ENCODE measurements at places on chromosomes 3 and 15.
A peak's percentile ranks its signal among the peaks of the same experiment; 100 is the strongest.

GRCh38 chr15:44010089-44010488 lies 183.3 kb downstream of the WDR76 start:
- DNase-seq: peak; percentile 83

- DNase-seq: no peak
These were observed 6.5 kb downstream of the KLHL24 start for GRCh38 chr3:183641882-183642281.

- no peak for DNase-seq
These were observed 953.4 kb downstream of the ZPLD1 start for GRCh38 chr3:103388214-103388613.

DNA sequence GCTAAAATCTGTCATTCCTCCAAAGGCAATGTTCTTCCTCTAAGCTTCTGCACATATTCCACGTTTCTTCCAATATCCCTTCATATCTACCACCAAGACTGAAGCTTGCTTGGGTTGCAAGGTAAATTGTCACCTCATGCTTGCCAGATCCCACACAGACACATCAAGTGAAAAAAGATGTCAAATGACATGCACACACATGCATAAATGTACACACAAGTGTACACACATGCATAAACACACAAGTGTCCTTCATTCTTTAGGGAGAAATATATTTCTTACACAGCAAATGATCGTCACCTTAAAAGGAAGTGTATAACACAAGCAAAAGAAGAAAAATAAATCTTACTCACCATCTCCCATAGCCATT lies 59.4 kb downstream of the CLASP2 start:
- DNase-seq: no peak

DNA sequence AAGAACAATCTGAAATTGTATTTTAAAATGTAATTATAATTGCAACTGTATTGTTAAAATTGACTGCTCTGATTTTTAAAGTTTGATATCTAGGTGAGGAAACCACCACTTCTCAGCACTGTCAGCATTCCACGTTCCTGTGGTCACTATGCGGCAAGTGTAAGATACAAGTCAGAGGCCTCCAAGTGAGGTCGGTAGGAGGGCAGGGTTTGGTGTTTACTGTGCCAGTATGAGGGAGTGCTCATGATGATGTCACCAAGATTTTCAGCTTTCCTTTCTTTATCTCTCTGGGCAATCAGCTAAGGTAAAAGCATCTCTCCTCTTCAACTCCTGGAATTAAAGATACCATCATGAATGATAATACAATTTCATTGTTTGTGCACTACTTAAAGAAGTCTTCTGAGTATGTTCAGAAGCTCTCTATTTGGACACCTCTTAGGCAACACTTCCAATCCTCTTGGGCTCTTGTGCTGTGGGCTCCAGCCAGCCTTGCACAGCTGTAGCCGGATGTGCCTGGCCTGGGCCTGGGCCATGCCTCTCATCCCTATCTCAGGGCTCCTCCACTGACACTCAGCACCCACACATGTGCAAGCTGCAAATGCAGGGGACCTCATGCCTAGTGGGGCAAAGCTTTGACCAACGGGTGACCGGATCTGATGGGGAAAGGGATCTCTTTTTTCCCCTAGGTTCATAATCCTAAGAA lies 42.9 kb downstream of the CCR3 start:
- no peak for DNase-seq

DNA sequence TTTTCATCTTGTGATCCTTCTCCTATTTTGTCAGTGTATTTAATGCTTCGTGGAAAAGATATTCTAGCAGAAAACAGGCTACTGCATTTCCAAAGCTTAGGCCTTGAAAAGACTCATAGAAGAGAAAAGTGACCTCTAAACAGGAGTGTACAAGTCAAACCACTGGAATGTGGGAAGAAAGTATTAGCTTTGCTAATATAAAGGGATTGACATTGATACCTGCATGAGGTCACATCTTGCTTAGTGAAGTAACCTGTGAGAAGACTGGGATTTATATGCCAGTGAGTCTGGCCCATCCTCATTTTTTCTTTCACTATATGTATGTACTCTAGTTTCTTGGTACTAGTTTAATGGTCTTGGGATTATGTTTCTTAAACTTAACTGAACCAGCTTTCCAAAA lies 132.9 kb upstream of the TMC3 start:
- DNase-seq: no peak

GRCh38 chr3:164723396-164723795 lies 354.9 kb downstream of the SI start:
- no peak for DNase-seq

DNA sequence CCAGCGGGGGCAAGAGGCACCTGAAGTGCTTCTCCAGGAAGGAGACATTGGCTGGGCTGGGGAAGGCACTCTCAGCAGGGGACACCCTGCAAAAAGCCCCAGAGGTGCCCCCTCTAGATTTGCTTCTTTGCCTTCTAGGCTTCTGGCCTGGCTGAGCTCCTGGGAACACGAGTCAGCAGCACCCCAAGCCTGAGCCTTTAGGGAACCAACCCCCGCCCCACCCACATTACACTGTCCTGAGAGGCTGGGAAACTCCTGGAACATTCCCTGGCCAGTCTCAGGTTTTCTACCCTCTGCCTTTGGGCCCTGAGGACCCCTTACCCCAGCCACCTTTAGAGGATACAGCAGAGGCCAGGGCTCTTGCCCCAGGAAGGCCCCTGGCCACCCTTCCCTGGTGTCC lies 108.4 kb upstream of the LINGO1 start:
- DNase-seq: no peak

- no peak for DNase-seq
These were observed 363.4 kb upstream of the ARHGEF26 start for GRCh38 chr3:153757839-153758238.
